ENCODE measurements at places on chromosomes 2 and 18.

GRCh38 chr2:96353032-96353561 is 17.5 kb downstream of the NCAPH start:
- DNase-seq, result no peak

DNA sequence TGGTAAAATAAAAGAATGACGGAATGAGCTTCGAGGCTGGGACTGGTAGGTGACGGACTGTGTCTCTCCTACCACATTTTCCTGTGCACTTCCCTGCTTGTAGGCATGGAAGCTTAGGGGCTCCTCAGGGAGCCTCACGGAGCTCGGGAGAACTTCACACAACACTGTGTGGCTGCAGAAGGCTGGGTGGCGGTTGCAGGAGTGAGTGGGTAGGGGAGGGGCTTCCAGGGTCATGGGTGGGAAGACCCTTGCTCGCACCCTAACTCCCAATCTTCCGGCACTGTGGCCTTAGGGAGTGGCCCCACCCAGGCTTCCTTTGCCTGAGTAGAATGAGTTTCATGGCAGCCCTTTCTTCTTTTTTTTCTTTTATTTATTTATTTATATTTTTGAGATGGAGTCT is 128.6 kb downstream of the INHBB start:
- no peak for DNase-seq

DNA sequence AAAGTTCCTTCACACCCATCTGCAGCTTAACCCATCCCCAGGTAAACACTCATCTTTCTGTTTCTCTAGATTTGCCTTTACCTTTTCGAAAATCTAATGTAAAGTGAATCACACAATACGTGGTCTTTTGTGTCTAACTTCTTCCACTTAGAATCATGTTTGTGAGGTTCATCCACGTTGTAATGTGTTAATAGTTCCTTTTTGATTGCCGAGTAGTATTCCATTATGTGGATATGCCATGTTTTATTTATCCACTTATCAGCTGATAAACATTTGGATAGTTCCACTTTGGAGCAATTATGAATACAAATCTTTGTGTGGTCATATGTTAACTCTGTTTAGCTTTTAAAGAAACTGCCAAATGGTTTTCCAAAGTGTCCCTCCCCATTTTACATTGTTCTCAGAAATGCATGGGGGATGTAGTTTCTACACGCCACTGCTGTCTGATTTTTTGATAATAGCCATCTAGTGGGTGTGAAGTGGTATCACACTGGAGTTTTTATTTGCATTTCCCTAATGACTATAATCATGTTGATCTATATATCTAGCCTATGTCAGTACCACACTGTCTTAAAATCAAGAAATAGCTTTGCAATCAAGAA is 22.3 kb downstream of the PECR start:
- DNase-seq, result no peak

DNA sequence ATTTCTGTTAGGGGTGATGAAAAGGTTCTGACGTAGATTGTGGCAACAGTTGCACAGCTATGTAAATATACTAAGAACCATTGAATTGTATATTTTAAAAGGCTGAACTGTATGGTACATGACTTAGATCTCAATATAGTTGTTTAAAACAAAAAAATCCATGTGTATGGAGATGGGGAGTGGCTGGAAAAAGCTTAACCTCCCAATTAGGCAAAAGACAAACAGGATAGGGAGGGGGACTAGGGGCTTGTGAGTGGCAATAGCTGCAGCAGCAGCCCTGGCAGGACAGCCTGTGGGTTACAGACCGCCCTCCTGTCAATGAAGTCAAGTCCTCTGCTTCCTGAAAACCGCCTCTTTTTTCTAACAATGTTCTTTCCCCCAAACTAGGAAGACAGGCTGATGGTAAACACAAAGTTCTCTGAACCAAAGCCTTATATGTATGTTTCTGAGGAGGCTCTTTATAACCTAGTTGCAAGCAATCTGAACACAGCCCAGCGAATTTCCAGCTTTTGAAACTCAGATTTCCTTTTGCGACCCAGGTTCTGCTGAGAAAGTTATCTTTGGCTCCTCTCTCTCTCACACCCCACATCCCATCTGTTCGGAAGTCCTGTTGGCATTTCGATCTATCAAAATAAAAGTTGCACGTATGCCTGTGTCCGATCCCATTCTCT is 10.3 kb downstream of the ATP8B1 start:
- DNase-seq, result no peak

- no peak for DNase-seq
Measured at GRCh38 chr2:230203110-230203676, 16.6 kb downstream of the SP110 start.

DNA sequence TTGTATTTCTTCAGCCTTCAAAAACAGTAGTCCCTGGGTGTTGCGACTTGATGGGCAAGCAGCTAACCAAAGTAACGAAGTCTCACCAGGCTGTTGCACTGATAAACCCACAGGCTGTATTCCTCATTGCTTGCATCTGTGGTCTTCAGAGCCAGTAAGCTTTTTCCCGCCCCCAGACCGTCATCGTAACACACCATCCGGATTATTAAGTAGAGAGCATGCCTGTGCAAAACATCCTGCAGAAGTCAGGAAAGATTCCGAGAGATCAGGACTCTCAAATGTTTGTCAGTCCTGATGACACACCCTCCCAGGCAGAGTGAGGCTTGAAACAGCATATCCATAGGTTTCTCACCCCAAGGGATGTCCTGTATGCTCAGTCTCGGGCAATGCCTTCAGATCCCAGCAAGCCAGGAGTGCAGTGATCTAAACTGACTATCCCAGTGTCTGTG is 15.9 kb downstream of the ITGB1BP1 start:
- DNase-seq, result no peak

DNA sequence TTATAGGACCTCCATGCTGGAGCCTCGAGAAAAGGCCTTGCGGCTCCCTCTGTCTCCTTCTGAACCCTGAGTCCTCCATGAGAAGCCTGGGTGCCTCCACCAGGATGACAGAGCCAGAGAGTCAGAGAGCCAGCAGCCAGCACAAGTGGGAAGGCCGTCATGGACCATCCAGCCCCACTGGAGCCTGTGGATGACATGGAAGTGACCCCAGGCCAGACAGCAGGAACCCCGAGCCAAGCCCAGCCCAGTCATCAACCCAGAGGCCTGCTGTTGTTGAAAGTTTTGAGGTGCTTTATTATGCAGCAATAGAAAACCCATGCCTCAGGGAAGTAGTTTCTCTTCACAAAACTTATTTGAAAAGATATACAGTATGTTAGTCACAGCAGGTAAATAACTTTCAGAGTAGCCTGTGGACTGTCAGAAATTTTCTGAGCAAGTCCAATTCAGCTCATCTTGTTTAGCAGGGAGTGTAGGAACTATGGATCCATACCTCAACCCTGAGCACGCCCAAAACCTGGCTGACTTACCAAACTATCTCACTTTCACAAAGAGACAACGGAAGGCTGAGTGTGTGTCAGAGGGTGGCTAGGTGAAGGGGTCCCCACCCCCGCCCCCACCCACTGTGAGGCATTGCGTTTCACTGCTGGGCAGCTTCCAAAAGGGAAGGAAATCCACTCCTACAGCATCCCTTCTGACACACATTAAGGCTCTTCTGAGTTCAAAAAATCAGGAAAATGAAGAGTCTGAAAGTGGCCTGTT is 79.9 kb upstream of the NDUFV2 start:
- DNase-seq, result no peak

- no peak for DNase-seq
Measured at GRCh38 chr2:120771111-120771780, 35.6 kb downstream of the GLI2 start.

DNA sequence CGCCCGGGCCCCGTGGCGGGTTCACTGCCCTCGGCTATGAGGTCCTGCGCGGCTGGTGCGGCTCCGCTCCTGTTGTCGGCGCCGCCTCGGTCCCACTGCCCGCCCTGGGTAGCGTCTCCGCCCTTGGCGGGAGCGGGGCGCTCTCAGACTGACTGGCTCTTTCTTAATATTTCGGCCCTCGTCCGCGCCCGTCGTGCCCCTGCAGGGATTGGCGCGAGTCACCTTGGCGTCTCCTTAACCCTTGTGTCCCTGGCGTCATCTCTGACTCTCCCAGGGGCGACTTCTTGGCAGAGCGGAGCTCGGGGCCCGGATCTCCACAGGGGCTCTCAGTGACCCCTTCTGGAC is 1.3 kb downstream of the PTMA start:
- no peak for DNase-seq

- DNase-seq, result peak; percentile 59
Measured at GRCh38 chr2:240205348-240205747, 64.9 kb upstream of the OTOS start.

DNA sequence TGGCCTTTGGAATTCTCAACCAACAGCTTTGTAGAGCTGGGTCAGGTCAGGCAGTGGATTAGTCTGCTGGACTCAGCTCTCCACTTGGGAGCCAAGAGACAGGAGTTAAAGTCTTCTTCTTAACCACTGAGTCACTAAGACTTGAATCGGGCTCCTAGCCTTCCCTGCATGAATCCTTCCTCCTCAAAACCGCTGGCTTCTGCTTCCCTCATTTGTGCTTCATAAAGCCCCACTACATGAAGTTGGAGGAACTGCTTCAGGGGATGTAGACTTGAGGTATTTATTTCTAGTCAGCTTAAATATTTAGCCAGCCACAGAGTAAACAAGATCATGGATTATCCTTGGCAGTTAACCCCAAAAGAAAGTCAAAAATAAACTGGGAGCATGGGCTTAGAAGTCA is 536.3 kb upstream of the TNP1 start:
- DNase-seq, result no peak

GRCh38 chr2:16760426-16760825 is 94.8 kb upstream of the CYRIA start:
- DNase-seq, result no peak

DNA sequence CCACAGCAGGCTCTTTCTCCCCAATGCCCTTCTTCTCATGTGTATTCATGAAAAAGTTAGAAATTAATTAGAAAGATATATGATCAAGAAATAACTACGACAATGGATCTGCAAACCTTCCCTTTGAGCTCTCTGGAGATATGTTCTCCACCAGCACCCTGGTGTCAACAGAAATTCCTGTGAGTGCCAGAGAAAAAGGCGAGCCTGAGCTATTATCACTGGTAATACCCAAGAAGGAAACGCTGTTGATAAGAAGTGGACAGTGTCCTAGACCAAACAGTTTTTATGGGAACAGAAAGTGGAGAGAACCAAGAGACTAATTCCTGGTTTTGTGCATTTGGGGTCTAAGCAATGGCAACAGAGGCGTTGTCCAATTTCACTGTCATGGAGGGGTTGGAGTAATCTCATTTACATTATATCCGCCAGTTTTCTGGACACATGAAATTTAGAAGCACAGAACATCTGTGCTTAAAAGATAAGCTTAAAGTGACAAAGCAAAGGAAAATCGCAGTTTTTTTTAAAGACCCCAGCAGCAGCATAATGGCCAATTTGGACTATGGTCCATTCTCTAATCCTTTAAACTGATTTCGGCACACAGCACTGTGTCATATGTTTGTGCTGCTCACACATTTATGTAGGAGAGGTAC is 47.2 kb upstream of the CDC42EP3 start:
- DNase-seq, result no peak

- peak; percentile 97 for DNase-seq
Measured at GRCh38 chr18:34978953-34979608, 62.1 kb upstream of the MAPRE2 start.

DNA sequence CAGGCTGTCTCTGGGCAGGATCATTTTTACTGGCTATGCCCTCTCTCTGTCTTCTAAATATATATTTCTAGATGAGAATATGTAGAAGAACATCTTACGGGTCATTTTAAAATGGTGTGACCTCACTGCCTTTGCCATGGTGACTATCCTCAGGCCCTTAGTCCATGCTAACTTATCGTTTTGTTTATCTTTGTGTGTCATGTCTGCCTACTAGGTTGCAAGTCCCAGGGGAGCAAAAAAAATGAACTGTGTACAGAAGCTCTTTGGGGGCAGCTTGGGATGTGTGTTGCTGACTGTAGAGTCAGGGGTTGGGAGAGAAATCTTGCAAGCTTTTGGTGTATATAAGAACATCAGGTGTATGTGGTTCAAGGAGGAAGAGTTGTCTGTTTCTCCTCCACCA is 11.0 kb downstream of the CPSF3 start:
- no peak for DNase-seq

- DNase-seq, result peak; percentile 71
Measured at GRCh38 chr18:36711813-36712444, 116.9 kb downstream of the TPGS2 start.

DNA sequence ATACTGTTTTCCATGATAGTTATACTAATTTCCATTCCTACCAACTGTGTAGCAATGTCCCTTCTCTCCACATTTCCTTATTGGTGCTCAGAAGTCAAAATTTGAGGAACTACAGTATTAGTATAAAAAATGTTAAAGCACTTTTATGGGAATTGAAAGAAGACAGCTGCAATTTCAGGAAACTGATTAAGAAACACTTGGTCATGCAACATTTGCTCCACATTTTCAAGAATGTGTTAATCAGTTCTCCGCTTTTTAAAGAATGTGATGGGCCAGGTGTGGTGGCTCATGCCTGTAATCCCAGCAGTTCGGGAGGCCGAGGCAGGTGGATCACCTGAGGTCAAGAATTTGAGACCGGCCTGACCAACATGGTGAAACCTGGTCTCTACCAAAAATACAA is 33.6 kb upstream of the MGAT4A start:
- DNase-seq, result no peak

DNA sequence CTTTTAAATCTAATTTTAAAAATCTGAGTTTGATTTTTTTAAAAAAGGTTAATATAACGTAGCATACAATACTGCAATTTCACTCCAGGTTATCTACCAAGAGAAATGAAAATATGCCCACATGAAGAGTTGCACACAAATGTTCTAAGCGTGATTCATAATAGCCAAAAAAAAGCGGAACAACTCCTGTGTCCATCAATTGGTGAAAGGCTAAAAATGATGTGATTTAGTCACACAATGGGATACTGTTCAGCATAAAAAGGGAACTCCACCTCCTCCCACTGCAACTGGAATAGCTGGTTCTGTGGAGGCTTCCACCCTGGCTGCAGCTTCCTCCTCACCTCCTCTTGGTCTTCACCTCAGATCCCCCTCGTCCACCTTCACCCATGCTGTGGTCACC is 132.8 kb downstream of the PIK3C3 start:
- DNase-seq, result no peak

DNA sequence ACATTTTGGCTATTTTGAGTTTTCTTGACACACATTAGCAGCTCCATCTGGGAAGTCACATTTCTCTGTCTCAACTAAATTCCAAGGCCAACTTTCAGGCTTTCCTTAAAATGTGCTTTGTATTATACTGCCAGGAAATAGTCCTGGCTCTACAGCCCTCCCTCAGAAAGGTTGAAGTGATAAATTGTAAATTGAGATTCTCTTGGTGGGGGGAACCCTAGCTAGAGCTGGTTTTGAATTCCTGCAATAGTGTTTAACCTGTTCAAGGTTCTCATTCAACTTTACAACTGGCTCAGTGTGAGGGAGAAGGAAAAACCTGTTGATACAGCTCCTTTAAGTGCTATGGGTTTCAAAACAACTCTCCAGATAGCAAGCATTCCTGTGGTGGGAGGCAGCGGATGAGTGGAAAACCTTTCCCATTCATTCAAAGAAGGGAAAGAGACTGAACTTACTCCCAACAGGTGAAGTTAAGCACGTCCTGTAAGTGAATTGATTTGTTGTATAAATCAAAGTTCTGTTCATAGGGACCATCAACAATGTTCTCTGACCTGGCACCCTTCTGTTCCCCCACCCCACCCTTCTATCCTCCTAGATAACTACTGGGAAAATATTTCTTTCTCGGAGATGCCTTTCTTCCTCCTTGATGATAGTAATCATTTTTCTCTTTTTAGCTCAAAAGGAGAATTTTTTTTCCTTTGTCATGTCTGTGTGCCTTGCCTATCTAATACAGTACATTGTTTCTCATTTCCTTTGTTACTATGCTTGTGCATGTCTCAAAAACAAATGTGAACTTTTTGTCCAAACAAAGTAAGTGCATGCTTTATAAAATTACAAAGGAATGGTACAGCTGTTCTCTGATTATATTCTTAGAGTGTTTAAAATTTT is 44.2 kb upstream of the SLC39A10 start:
- peak; percentile 89 for DNase-seq

GRCh38 chr2:16320716-16321115 is 344.9 kb downstream of the CYRIA start:
- DNase-seq, result no peak

All from epithelial cell of proximal tubule (primary cell).